Endothelial cell (in vitro differentiated cells): ENCODE measurements at places on chromosomes 7 and 10. TPM values are rescaled to one million over a fixed set of nuclear protein-coding genes. Genes with fewer than 3 reads are reported as not detected.
A peak's percentile ranks its signal among the peaks of the same experiment; 100 is the strongest.

- no peak overlapping the region for H3K27ac ChIP-seq
- H3K36me3 ChIP-seq = no peaks in the 10 kb centered on the region
- no peak for DNase-seq
- H3K4me1 ChIP-seq = no peaks in the 10 kb centered on the region
Observed at GRCh38 chr7:92325858-92326257, 80.1 kb downstream of the ANKIB1 start.

DNA sequence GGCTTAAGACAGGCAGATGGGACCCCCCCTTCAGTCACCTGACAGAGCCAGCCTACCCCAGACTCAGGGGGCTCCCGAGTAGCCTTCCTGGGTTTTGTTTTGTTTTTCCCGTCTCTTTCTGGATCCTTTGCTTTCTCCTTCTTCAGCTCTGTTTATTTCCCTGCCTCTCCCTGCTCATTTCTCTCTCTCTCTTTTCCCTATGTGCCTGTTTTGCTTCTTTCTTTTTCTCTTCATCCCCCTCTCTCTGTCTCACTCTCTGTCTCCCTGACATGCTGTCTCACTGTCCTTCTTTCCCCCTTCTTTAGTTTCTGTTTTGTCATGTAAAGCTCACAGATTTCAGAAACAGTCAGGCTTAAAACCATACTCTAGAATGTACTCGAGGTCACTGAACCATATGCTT is 38.2 kb upstream of the SLC29A3 start:
- peaks cover 29% of the 10 kb centered on the region for H3K36me3 ChIP-seq
- H3K27me3 ChIP-seq = peaks cover 22% of the 10 kb centered on the region
- H3K4me3 ChIP-seq = no peak overlapping the region

DNA sequence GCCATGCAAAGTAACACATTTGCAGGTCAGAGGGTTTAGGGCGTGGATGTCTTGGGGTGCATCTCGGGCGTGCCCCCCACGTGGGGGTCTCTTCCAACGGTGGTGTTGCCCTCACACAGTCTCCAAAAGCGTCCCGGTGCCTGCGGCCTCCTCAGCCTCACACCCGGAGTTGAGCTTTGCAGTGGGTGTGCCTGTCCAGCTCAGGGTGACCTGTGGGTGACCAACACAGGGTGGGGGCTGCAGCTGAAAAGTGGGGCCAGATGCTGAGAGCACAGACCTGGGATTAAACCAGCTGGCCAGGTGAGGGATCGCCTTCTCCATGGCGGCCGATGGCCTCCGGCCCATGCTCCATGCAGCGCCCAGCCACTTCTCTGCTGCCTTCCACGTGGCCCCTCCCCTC is 63.1 kb downstream of the PWWP2B start:
- no peak overlapping the region for H3K27ac ChIP-seq
- peaks cover 7% of the 10 kb centered on the region for H3K27me3 ChIP-seq
- no peaks in the 10 kb centered on the region for H3K4me1 ChIP-seq
- DNase-seq = no peak
- H3K4me3 ChIP-seq = no peak overlapping the region

DNA sequence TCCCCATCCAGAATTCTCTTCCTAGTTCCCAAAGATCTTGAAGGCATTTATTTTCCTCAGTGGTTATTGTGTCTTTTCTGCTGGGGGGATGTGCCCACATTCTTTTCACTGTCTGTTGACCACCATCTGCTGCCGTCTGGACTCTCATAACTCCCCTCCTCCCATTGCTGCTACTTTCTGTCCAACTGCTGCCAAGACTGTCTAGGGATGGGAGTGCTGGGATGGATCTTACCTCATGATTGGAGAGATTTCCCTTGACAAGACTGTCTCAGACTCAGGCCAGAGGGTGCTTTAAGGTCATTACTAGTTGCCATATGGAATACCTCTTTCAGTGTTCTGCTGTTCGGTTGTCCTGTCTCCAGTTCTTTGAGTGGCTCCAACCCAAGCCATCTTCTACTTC is 141.6 kb downstream of the C1GALT1 start:
- no peak overlapping the region for H3K4me3 ChIP-seq
- DNase-seq = no peak
- H3K27ac ChIP-seq = no peak overlapping the region
- no peaks in the 10 kb centered on the region for H3K36me3 ChIP-seq
- H3K27me3 ChIP-seq = peaks cover 2% of the 10 kb centered on the region

- no peak overlapping the region for H3K27ac ChIP-seq
- no peak for DNase-seq
- peaks cover 9% of the 10 kb centered on the region for H3K36me3 ChIP-seq
- H3K4me1 ChIP-seq = peaks cover 11% of the 10 kb centered on the region
- H3K4me3 ChIP-seq = no peak overlapping the region
Observed at GRCh38 chr10:11667756-11668155, 56.3 kb upstream of the USP6NL start.

DNA sequence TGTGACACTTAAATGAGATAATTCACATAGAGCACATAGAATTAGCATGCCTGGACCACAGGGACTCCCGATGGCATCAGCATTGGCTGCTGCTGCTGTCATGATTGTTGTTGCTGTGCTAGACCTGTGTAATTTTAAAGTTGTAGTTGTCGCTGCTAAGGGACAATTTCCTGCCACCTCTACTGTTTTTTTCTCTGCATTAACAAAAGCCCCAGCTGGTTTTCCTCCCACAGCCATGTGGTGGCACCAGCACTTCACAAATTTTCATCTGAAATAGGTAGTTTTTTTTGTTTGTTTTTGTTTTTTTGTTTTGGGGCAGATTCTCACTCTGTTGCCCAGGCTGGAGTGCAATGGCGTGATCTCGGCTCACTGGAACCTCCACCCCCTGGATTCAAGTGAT is 25.4 kb upstream of the PRXL2A start:
- H3K27ac ChIP-seq = peak overlapping the region; percentile 6
- H3K4me3 ChIP-seq = no peak overlapping the region
- H3K36me3 ChIP-seq = no peaks in the 10 kb centered on the region
- H3K27me3 ChIP-seq = peaks cover 4% of the 10 kb centered on the region

DNA sequence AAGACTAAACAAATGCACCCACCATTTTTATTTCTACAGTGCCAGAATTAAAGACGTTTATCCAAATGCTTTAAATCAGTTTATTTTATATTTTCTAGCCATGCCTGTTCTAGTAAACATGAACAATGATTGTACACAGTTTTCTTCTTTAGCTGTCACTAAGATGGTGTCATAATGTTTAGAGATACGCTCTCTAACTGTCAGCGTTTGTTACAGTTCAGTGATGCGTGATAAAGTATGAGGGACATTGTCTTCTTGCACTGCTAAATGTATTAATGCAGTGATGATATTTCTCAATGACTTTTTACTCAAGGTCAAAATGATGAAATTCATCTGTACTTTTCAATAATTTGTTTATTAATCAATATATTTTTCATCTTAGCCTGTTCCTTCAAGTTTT is 513.6 kb downstream of the ATRNL1 start:
- no peak overlapping the region for H3K4me3 ChIP-seq
- no peaks in the 10 kb centered on the region for H3K4me1 ChIP-seq
- no peak overlapping the region for H3K27ac ChIP-seq
- no peaks in the 10 kb centered on the region for H3K27me3 ChIP-seq
- no peak for DNase-seq
- no peaks in the 10 kb centered on the region for H3K36me3 ChIP-seq

DNA sequence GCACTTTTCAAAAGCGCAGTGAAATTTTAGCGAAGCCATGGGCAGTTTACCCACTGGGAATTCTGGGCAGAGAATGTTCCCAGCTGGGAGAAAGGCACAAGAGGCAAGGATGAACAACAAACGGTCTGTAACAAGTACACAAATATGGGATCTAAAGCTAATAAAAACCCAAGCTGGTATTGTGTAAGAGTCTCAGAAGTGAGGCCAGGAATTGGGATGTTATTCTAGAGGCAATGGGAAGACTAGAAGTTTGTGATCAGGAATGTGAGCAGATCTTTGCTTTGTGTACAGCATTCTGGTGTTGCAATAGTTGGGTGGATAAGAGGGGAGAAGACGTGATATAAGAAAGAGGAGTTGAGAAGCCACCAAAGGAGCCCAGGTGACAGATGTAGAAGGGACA is 15.0 kb downstream of the FZD9 start:
- H3K4me3 ChIP-seq = peak overlapping the region; percentile 0
- peaks cover 3% of the 10 kb centered on the region for H3K27me3 ChIP-seq
- no peaks in the 10 kb centered on the region for H3K4me1 ChIP-seq

- no peak for DNase-seq
- H3K4me3 ChIP-seq = peak overlapping the region; percentile 84
- no peak overlapping the region for H3K27ac ChIP-seq
- peaks cover 29% of the 10 kb centered on the region for H3K36me3 ChIP-seq
- peaks cover 46% of the 10 kb centered on the region for H3K4me1 ChIP-seq
Observed at GRCh38 chr7:50783801-50784507, 1.3 kb upstream of the GRB10 start.

DNA sequence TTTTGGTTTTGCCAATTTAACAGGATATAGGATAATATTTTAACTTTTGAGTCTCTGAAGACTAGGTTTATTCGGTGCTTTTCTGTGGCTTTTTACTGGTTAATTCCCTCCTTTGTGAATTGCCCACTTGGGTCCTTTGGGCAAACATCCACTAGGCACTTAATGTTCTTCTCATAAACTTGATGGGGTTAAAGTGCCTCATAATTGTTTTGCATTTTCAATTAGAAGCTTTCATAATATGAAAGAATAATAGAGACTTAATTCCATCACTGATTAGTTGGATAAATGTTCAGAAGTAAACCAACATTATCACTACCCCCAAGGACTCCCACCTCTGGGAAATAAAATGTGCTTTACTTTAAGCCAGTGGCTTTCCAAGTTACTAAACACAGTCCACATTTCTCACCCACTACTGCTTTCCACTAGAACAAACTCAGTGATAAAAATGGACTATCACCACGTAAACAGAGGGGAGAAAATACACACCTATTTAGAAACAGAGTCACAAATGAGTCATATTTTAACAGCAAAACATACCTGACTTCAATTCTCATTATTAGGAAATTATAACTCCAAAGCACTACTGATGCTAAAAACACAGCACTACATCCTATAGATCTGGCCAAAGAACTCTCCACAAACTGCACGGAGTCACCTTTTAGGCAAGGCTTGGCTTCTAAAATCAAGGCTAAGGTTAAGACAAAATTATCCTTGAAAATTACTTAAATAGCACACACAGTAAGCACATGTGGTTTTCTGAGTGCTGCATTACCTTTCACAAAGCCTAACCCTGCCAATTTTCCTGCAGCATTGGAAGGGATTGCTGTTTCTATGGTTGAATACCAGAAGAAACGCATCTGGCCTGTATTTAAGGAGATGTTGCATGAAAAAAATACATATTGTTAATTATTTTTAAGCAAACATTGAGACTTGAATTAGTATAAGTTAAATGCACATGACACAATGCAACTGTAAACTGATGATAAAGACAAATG is 41.2 kb downstream of the PARD3 start:
- peaks cover 24% of the 10 kb centered on the region for H3K4me1 ChIP-seq
- H3K27me3 ChIP-seq = peaks cover 5% of the 10 kb centered on the region
- H3K4me3 ChIP-seq = no peak overlapping the region
- H3K27ac ChIP-seq = no peak overlapping the region

DNA sequence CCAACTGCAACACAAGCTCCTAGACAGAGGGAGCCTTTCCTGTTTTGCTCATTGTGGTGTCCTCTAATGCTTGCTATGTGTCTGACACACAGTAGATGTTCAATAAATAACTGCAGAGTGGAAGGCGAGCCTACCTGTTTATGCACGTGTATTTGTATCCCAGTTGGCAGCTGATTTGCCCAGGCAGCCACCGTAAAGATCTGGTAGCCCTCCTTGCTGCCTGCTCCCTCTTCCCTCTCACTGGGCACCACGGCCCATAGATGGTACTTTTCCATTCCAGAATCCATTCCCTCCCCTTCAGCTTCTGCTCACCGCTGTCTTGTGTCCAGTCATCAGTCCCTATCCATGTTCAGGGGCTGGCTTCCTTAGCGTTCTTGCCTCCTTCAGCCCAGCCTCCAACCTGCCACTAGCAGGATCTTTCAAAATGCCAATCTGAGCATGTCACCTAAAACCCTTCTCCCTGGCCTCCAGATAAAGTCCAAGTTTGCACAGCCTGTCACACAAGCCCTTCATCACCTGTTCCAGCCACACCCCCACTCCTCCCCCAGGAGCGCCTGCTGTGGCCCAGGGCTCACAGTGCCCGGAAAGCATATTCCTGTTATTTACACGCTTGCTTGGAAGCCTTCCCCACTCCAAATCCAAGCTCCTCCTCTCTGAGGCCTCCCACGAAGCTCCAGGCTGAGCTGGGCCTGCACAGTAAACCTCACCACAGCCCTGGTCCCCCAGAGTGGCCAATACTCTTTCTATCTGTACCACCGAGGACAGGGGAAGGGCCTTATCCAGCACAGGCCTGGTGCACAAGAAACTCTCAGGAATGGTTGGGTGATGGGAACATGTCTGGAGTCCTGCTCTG is 21.0 kb downstream of the ZCCHC24 start:
- no peak for DNase-seq
- peaks cover 28% of the 10 kb centered on the region for H3K36me3 ChIP-seq
- peaks cover 1% of the 10 kb centered on the region for H3K27me3 ChIP-seq
- peak overlapping the region; percentile 58 for H3K27ac ChIP-seq
- peaks cover 35% of the 10 kb centered on the region for H3K4me1 ChIP-seq

- H3K36me3 ChIP-seq = peaks cover 18% of the 10 kb centered on the region
- H3K4me3 ChIP-seq = no peak overlapping the region
- H3K27ac ChIP-seq = no peak overlapping the region
- DNase-seq = no peak
- peaks cover 14% of the 10 kb centered on the region for H3K4me1 ChIP-seq
- no peaks in the 10 kb centered on the region for H3K27me3 ChIP-seq
Observed at GRCh38 chr7:128729494-128729893, 9.7 kb upstream of the CALU start.

- no peaks in the 10 kb centered on the region for H3K4me1 ChIP-seq
- no peak for DNase-seq
- no peaks in the 10 kb centered on the region for H3K36me3 ChIP-seq
- H3K4me3 ChIP-seq = no peak overlapping the region
Observed at GRCh38 chr7:17506095-17506494, 207.6 kb downstream of the AHR start.

DNA sequence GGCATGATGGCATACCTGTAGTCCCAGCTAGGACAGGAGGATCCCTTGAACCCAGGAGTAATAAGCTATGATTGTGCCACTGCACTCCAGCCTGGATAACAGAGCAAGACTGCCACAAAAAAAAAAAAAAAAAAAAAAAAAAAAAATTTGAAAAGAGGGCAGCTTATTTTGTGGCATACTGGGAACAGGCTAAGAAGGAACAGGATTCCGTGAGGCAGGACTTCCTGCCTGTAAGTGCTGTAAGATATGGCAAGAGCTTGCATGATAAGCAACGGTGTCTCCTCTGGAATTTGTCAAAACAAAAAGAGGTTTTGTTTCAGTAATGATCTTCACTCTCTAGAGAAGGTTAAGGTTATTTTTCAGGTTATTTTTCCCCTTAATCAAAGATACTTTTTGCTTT is 101.1 kb downstream of the ABCC2 start:
- H3K27me3 ChIP-seq = peaks cover 7% of the 10 kb centered on the region
- peak overlapping the region; percentile 80 for H3K4me3 ChIP-seq
- DNase-seq = no peak
- H3K27ac ChIP-seq = peak overlapping the region; percentile 93
- H3K4me1 ChIP-seq = peaks cover 45% of the 10 kb centered on the region
- peaks cover 54% of the 10 kb centered on the region for H3K36me3 ChIP-seq

PTF1A gene
- total RNA-seq = not detected

OR2A1 gene
- total RNA-seq = not detected

LIPK gene
- not detected for total RNA-seq

PRR15 gene
- total RNA-seq = 2.9 TPM

LRRC61 gene
- 5.1 TPM for total RNA-seq

ZNF804B gene
- total RNA-seq = not detected
